Ureter (tissue), 1 donor: ENCODE measurements at places on chromosomes 3 and 15. TPM values are rescaled to one million over a fixed set of nuclear protein-coding genes. Genes with fewer than 3 reads are reported as not detected.

SENP8 gene
- total RNA-seq = 5.3 TPM

- DNase-seq = no peak
These were observed 111.1 kb downstream of the TPRA1 start for GRCh38 chr3:127479449-127479848.

- no peak for DNase-seq
These were observed 18.3 kb downstream of the STIMATE start for GRCh38 chr3:52879090-52879489.

- DNase-seq = peak; percentile 85
These were observed 85.4 kb downstream of the MAGI1 start for GRCh38 chr3:65953301-65953812.

- peak; percentile 61 for DNase-seq
These were observed 777 bp downstream of the GPR160 start for GRCh38 chr3:170038434-170039110.

GRCh38 chr3:156132313-156132712, 11.9 kb downstream of the KCNAB1 start:
- no peak for DNase-seq

- no peak for DNase-seq
These were observed 10.8 kb downstream of the TIPARP start for GRCh38 chr3:156685198-156685597.

PRR23C gene
- not detected for total RNA-seq

WNT5A gene
- 152 TPM for total RNA-seq

GRCh38 chr3:53616971-53617892, 122.8 kb downstream of the CACNA1D start:
- no peak for DNase-seq
